ENCODE measurements at places on chromosomes 1 and 21.

- DNase-seq, result no peak
Measured at GRCh38 chr1:218852527-218852926, 321.2 kb upstream of the LYPLAL1 start.

DNA sequence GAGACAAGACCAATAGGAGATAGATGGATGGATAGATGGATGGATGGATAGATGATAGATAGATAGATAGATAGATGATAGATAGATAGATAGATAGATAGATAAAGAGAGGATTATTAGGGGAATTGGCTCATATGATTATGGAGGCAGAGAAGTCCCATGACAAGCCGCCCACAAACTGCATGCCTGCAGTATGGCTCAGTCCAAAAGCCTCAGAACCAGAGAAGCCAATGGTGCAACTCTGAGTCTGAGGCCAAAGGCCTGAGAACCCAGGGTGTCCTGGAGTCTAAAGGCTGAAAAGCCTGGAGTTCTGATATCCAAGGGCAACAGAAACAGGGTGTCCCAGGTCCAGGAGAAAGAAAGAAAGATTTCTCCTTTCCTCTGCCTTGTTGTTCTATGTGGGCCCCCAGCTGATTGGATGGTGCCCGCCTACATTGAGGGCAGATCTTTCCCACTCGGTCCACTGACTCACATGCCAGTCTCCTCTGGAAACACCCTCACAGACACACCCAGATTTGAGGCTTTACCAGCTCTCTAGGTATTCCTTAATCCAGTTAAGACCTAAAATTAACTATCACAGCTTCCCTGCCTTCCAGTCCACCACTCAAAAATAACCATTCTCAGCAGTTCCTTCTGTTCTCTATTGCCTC lies 39.6 kb upstream of the IRF2BP2 start:
- no peak for DNase-seq

- no peak for DNase-seq
Measured at GRCh38 chr21:25396135-25396711, 211.1 kb downstream of the MRPL39 start.

GRCh38 chr1:227788271-227789083 lies 27.0 kb upstream of the PRSS38 start:
- peak; percentile 71 for DNase-seq

GRCh38 chr1:184291701-184292100 lies 95.1 kb upstream of the C1orf21 start:
- no peak for DNase-seq
